ENCODE measurements at places on chromosomes 1 and 21.

DNA sequence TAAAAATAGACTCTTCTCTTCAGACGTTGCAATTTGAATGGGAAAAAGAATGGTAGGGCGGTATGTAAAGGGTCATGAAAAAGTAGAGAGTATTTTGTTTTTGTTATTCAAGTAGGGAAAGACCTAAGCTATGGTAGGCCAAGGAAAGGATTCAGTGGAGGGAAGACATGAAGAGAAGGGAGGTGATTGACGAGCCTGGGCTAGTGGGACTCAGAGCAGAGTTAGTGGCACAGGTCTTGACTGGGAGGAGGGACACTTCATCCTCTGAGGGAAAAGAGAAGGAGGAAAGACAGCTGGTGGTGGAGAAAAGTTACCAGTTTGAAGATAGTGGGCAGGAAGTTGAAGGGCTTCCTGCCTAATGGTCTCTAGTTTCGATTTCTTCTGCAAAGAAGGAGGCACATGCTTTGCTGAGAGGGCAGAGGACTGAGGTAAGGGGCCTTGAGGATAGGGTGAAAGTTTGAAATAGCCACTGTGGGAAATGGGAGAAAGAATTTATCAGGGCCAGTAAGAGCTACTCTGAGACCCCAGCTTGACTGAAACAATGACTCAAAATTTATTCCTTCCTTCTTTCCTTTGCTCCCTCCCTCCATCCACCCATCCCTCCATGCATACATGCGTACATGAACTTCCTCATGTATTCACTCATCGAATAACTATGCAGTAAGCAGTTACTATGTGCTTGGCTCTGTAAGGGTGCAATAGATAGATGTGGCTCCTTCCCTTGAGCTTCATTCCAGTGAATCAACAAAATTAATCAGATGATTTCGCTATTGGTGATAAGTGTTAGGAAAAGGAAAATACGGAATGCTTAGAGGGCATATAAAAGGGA, 4.2 kb downstream of the CD48 start:
- no peak for DNase-seq

DNA sequence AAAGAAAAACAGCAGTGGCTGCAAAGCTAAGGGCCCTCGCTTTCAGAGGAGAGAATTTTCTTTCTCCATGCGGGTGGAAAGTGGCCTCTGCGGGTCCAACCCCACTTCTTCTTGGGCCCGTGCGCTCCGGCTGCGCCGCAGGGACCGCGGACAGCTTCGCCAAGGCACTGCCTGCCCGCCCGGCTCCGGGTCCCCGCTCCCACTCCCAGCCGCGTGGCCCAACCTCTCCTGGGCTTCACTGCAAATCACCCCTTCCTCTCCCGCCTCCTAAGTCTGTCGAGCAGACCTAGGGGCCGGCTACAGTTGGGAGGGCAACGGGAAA, 1.0 kb upstream of the RUNX3 start:
- no peak for DNase-seq

DNA sequence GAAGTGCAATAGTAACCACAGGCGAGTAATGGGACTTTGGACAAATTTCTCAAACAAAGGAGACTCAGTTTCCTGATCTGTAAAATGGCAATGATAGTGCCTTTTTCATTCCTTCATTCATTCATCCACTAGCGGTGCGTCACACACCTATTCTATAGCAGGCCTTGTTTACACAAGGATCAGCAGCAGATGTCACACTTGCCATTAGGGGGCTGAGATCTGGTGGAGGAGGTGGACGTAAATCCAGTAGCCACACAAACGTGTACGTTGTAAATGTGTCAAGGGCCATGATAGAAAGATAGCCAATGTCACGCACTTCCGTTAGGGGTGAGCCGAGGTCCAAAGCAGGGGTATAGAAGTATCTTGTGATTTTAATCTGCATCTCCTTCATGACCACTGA, 34.2 kb downstream of the SERINC2 start:
- DNase-seq = no peak

DNA sequence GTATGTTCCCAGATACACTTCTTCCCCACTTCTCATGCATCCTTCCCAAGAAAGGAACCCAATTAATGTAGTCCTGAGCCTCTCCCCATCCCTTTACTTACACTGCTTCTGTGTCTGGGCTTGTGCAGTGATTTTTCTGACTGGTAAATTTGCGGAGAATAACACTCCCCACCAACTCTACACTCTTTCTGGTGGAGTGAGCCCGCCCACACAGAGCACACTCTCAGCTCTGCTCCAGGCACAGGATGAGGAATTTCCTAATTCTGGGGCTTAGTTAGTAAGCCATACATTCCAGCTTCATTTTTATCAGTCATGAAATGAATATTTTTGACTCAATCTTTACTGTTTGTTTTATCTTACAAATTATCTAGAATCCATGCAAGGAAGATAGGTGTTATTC, 38.6 kb downstream of the FMO4 start:
- DNase-seq = no peak

GRCh38 chr21:44484498-44485253, 29.4 kb downstream of the LRRC3 start:
- DNase-seq = no peak

GRCh38 chr1:14689996-14690615, 91.6 kb downstream of the KAZN start:
- no peak for DNase-seq

DNA sequence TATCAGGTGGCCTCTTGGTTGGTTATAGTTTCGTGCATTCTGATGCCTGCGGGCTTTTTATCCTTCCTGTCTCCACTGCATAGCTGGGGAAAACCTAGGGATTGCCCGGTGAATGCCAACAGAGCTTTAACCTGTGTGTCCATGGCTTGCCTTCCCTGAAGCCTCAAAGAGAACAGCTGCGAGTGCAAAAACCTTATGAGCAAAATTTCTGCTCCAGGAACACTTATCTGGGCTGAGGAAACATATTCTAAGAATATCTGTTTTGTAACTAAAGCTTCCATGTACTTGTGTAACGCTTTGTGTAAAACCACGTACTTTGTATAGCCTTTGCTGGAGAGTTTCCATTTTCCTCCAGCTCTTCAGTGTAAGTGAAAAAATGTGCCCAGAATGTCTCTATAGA, 7.2 kb downstream of the CNST start:
- DNase-seq = no peak

GRCh38 chr1:13825033-13825432, 125.0 kb downstream of the PRDM2 start:
- no peak for DNase-seq

GRCh38 chr1:67418839-67419586, 11.2 kb downstream of the SERBP1 start:
- DNase-seq = no peak

DNA sequence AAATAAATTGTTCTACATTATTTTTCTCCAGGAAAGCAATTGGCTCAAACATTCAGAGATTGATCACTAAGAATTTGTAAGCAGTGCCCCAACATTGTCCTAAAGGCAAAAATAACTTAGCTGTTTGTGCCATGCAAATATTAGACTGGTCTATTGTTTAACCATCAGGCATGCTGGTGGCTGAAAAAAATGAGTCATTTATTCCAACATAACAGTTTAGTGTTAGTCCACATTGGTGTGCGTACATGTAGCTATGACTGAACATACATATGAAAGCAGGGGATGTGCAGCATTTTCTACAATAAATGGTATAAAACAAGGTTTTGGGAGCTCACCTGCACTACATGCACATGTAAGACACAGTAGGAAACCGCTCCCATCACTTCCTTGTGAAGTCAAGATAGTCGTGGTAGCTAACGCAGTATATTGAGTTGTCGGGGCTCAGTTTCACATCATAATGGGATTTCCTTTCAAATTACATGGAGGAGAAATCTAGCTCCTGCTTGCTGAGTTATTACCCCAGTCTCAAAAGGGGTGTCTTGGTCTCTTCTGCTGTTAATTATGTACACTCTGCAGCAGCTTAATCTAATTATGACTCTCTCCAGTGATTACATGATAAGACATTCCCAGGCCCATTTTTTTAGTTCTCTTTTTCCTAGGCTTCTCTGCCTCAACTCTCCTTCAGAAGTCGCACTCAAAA, 199.4 kb downstream of the LYPLAL1 start:
- DNase-seq = no peak

DNA sequence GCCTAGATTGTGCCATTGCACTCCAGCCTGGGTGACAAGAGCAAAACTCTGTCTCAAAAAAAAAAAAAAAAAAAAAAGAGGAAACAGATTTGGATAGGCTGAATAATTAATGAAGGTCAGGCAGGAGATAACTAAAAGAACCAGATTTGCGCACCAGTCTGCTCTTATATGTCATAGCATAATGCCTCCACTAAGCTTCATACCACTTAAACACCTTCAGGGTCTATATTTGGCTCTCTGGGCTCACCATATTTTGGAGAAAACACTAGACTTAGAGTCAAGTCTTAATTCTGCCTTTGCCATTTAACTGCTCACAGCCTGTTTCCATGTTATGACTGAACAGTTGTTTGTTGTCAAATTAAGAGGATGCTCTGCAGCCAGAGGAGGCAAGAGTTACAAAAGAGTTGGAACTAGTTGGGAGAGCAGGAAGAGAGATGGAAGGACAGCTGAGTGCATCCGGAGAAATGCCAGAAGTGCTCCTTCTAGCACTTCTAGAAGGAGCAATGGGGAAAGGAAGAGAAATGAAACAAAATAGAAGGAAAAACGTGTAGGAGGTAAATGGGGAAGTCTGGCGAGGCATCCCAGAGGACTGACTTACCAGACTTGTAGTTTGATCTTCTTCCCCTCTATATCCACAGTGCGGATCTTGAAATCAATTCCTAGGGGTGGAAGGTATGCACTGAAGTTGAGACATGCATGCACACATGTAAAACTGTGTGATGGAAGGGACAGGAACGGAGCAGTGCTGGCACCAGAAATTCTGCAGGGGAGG, 1.8 kb downstream of the RAB13 start:
- DNase-seq = no peak

GRCh38 chr1:50930965-50931737, 28.9 kb downstream of the FAF1 start:
- DNase-seq = no peak

DNA sequence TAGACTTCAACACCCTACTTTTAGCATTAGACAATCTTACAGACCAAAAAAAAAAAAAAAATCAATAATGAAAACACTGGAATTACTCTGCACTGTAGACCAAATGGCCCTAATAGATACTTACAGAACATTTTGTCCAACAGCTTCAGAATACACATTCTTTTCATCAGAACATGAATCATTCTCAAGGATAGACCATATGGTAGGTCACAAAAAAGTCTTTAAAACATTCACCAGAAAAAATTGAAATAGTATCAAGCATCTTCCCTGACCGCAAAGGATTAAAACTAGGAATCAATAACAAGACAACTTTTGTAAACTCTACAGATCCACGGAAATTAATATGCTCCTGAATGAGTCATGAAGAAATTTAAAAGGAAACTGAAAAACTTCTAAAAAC, 22.5 kb downstream of the ZNF670 start:
- DNase-seq = no peak

GRCh38 chr1:1732381-1732780, 8.2 kb upstream of the CDK11A start:
- DNase-seq = no peak

DNA sequence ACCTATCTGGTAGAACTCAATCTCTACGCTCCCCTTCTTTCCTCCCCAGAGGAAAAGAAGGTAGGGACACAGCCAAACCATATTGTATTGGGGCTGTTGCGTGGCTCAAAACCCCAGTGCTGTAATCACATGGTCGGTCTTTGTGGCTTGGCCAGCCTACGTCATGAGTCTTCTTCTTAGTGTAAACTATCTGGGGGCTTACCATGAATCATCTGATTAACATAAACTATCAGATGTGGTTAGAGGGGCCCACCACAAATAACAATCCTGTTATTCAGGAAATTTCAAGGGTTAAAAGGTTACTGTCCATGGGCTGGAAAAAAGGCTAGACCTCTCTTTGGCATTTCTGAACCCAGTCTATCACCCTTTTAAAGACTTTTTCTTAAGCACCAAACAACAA, 49.5 kb upstream of the GPR52 start:
- DNase-seq = no peak

DNA sequence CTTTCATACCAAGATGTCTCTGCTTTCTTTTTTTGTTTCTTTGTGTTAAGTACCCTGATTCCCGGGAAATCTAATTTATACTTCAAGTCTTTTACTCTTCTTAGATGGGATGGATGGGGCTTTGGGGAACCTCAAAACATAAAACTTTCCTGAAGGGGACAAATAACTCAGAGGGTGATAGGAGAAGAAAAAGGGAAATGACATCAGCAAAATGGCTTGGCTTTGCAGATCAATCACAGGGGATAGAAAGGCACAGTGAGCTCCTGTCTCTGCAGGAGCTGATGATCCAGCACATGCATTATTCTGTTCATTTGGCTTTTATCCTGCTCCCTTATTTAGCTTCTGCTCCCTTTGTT, 1.4 kb upstream of the CA14 start:
- DNase-seq = no peak

- DNase-seq = no peak
Measured at GRCh38 chr1:157302199-157302497, 164.0 kb upstream of the ETV3 start.

DNA sequence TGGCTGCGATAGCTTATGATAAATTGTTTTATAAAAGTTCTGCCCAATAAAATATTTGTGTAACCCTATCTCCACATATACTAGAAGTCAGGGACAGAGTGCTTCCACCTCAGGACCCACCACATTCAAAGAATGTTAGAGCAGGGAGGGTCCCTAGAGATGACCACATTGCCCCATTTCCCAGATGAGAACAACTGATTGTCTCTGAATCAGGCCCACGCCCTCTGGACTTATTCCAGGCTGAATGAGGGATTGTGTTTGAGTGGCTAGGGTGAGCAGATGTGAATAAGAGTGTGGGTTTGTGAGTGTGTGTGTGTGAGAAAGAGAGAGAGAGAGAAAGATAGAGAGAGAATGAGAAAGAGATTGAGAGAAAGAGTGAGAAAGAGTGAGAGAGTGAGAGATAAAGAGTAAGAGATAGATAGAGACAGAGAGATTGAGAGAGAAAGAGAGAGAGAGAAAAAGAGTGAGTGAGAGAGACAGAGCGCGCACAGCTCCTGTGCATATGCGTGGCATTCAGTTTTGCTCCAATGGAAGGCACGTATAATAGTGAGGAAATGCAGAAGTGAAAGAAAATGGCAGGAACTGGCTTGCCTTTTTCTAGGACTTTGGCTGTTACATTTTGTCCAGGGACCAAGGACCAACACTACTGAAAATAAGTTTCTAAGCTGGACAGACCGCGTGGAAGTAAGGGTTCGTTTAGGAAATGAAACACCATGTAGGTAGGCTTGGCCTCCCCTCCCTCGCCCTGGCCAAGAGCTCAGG, 94.1 kb downstream of the ABCA4 start:
- no peak for DNase-seq

DNA sequence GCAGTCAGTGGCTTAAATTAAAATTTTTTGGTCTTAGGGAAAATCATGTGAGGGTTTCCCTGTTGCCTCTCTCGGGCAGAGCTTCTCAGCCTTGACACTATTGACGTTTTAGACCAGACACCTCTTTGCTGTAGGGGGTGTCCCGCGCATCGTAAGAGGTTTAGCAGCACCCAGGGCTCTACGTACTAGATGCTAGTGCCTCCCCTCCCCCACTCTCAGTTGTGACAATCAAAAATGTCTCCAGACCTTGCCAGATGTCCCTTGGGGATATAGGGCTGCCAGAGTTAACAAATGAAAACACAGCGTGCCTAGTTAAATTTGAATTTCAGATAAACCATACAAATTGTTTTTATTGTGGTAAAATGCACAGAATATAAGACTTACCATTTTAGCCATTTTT, 293.3 kb downstream of the DISC1 start:
- DNase-seq = no peak

All from cortex of kidney (tissue), 1 donor.